ENCODE measurements at places on chromosomes 1 and 21.

- no peak for DNase-seq
Measured at GRCh38 chr1:3992103-3992556, 92.1 kb upstream of the C1orf174 start.

DNA sequence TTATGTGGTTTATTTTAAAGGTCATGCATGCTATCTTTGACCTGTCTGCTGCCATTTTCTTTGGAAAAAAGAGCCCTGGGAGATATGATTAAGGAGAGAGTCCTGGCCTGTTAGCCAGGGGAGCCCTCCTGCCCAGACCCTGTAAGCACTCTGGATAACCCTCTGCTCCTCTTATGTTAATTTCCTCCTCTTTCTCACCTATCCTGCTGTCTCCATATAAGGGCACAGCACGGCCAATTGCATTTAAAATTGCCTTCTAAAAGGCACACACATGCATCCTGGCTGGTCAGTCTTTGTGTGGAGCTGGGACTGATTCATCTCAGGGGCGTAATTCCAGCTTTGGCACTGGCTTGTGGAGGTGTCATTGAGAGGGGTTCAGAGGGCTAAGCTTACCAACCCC is 158.9 kb downstream of the ST6GALNAC5 start:
- DNase-seq, result no peak

DNA sequence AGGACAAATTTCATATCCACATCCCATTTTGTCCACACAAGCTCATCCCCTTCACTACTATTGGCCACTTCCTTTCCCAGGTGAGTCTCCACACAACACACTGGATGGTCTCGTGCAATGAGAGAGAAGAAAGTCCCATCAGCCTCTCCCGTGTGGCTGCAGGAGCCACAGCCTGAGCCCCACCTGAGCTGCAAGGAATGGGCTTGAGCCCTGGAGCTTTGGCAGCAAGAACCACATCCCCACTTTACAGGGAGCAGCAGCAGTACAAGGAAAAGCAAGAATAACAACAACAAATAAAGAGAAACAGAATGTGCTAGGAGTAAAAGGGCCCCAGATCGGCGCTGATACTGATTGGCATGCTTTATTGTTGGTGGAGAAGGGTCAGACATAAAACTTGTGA is 117.7 kb downstream of the TPTE start:
- DNase-seq, result no peak

DNA sequence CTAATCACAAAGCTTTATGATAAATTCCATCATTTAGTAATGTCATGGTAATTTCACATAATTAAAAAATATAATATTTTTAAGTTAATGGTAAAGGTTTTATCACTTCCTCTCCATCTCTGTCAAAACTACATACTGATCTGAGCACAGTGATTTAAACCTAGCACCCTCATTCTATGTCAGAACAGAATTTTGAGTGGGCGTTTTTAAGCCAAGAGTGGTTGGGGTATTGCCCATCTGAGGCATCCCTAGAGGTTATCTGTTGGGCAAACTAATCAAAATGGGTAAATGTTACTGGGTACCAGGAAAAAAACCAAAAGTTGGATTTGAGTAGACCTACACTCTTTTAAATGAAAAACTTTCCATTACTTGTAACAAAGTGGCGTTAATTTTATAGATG is 100.7 kb upstream of the GFI1 start:
- DNase-seq, result no peak

GRCh38 chr1:39295901-39296300 is 91.4 kb downstream of the MACF1 start:
- no peak for DNase-seq

DNA sequence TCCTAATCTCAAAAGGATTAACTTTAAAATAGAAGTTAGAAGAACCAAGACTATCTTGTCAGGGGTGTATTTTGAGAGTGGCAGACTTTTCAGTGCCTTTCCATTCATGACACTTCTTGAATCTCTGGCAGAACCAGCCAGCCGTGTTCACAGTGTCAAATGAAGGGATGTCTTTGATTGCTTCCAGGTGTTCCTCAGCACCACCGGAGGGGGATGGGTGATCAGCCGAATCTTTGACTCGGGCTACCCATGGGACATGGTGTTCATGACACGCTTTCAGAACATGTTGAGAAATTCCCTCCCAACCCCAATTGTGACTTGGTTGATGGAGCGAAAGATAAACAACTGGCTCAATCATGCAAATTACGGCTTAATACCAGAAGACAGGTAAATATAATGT is 32.3 kb downstream of the FMO1 start:
- DNase-seq, result no peak

DNA sequence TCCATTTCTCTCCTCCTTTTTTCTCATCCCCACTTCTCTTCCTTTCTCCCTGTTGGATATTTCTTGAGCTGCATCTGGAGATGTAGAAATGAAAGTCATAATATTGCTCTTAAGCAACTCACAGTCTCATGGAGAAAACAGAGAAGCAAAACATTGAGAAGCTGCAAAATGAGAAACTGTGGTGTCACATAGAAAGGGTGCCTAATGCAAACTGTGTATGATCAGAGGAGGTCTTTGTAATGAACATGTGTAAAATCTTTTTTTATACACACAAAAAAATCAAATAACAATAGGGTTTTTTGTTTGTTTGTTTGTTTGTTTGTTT is 11.8 kb upstream of the SLAMF7 start:
- DNase-seq, result no peak

- no peak for DNase-seq
Measured at GRCh38 chr1:83990734-83991133, 8.2 kb downstream of the TTLL7 start.

- DNase-seq, result no peak
Measured at GRCh38 chr1:192574073-192574472, 1.5 kb upstream of the RGS1 start.

DNA sequence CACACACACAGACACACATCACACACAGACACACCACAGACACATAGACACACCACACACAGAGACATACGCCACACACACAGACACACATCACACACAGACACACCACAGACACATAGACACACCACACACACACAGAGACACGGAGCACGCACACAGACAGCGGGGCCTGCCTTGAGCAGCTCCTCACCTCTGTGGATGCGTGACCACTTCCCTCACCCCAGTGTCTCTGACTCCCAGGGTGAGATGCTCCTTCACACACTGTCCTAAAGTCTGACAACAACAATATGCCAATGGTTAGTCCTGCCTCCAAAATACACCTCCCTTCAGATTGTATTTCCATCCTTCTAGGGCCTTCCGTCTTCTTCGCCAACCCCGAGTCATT is 48.2 kb downstream of the IER5 start:
- DNase-seq, result no peak

- no peak for DNase-seq
Measured at GRCh38 chr1:4312024-4312423, 342.4 kb upstream of the AJAP1 start.

DNA sequence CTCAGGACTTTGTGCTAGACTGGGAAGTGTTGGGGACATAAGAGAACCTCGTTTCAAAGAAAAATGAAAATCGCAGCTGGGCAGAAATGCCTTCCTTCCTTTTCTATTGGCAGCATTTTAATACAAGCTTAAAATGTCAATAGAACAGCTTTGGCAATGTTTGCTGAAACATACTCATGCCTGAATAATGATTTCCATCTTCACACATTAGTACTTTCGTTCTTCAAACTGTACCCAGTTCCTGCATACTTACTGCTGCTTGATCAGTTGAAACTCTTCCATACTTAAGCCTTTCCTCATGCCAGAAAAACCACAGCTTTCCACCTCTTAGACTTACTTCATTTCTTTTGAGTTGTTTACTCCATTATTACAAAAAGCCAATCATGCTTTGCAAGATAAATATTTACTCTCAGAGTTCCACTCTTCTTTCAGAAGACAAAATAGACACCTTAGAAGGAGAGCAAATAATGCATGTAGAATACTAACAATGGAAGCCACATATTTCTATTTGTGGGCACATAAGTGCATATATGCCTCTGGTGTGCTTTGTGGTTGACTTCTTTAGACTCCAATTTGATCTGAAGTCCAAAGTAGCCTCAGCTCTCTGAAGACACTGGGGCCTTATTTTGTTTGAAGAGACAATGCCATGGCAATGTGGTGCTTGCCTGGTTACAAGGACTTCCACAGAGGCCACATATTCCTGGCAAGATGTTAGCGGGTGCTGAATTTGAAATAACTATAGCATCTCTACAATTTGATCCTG is 22.7 kb upstream of the CD55 start:
- DNase-seq, result no peak

- DNase-seq, result no peak
Measured at GRCh38 chr1:74513411-74514300, 1.2 kb upstream of the LRRC53 start.

GRCh38 chr1:34267326-34267725 is 90.6 kb downstream of the C1orf94 start:
- DNase-seq, result no peak

- DNase-seq, result no peak
Measured at GRCh38 chr1:53894644-53895043, 657 bp downstream of the DIO1 start.

- no peak for DNase-seq
Measured at GRCh38 chr21:35953597-35953996, 106.7 kb downstream of the SETD4 start.
